ENCODE measurements at places on chromosomes 2 and 18.

DNA sequence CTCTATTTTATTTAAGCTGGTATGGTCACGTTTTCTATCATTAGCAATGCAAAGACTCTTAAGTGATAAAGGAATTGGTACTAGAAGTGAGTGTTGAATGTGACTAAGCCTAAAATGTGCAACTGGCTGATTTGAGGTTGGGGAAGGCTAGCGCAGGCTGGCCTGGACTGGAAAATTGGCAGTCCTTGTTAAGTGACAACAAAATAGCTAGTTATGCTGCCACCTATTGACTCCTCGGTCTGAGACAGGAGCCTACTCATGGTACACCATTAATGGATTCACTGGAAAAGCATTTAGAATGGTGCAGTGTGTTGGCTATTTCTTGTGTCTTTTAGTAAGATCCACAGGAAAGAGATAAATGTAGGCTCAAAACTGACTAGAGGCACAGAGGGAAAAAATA, 5.7 kb upstream of the WIPF1 start:
- DNase-seq = peak; percentile 63

- DNase-seq = no peak
These were observed 14.5 kb upstream of the ERMN start for GRCh38 chr2:157339965-157340655.

- DNase-seq = no peak
These were observed 253.5 kb downstream of the ACKR3 start for GRCh38 chr2:236823041-236823629.

GRCh38 chr2:231347081-231347480, 48.4 kb upstream of the B3GNT7 start:
- DNase-seq = no peak

DNA sequence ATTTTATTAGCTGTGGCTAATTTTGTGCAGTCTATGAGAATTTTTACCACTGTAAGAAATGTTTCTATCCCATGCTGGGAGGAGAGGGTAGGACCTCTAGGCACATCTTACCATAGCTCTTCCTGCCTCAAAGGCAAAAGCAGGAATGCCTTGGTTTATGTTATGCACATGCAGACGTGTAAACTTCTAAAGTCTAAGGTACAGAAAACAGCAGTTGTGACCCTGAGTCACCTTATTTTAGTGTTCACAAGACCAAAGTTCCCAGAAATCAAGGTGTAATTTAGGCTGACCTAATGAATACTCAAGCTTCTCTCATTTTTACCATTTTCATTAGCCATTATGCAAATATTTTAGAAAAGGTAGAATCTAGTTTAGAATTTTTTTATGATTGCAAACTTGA, 15.4 kb upstream of the WIPF1 start:
- DNase-seq = no peak

- DNase-seq = no peak
These were observed 3.5 kb downstream of the SNTG2 start for GRCh38 chr2:953975-954686.

GRCh38 chr2:47554311-47554905, 151.5 kb downstream of the MSH2 start:
- no peak for DNase-seq

DNA sequence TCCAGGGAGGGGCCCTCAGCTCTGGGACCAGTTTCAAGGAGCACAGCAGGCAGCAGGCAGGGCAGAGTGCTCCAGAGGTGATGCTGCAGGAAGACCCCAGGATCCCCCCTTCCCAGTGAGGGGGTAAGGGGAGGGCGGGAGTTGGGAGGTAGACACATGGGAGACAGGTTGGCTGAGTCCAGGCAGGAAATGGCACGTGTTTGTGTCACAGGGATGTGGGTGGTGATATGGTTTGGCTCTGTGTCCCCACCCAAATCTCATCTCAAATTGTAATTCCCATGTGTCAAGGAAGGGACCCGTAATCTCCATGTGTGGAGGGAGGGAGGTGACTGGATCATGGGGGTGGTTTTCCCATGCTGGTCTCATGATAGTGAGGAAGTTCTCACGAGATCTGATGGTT, 25.2 kb upstream of the OTOS start:
- DNase-seq = no peak

- no peak for DNase-seq
These were observed 334.5 kb downstream of the ARHGAP15 start for GRCh38 chr2:143463719-143464118.

DNA sequence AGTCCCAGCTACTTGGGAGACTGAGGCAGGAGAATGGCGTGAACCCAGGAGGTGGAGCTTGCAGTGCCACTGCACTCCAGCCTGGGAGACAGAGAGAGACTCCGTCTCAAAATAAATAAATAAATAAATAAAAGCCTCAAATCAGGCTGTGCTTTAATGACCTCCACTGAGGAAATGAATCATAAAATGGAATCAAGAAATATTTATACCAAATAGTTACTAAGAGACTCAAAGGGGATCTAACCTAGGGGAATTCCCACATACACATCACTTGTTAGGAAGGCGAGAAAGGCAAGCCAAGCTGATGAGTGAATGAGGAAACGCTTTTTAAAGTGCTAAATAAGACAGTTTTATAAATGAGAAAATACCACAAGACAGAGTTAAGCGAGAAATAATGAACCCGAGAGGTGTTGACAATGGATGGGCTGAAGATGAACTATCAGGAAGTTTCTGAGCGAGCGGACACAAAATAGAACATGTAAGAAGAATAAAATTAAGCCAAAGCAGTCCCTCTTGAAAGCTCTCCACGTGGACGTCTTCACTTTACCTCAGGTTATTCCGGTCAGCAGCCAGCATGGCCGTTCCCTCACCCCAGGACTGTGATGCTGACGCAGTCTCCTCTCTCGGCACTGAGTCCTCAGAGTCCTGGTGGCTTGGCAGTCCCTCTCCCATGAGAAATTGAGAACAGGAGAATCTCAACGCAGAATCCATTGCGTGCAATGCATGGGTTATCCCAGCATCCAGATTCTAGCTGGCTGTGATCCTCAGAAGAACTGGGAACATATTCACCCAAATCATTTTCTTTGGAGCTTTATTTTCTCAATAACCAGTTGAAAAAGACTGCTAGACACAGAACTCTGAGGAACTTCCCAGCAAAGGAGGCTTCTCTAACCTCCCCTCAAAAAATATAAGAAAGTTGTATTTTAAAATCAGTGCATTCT, 22.3 kb downstream of the PXDN start:
- DNase-seq = no peak

- no peak for DNase-seq
These were observed 10.3 kb downstream of the GALNT14 start for GRCh38 chr2:31127931-31128330.

DNA sequence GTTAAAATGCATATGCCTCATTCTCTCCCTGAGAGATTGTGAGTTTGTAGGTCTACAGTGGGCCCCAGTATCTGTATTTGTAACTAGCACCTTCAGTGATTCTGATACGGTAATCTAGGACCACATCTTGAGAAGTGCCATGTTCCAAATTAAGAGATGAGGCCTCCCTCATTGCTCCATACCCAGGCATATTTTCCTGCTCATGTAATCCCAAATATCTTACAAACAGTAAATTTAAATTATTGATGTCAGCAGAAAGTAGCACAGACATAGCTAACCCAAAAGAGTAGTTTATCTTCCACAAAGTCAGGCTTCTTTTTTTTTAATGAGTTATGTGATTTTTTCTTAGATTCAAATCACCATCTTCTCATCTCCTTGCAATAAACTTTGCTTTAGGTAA, 263.8 kb downstream of the SETBP1 start:
- no peak for DNase-seq

DNA sequence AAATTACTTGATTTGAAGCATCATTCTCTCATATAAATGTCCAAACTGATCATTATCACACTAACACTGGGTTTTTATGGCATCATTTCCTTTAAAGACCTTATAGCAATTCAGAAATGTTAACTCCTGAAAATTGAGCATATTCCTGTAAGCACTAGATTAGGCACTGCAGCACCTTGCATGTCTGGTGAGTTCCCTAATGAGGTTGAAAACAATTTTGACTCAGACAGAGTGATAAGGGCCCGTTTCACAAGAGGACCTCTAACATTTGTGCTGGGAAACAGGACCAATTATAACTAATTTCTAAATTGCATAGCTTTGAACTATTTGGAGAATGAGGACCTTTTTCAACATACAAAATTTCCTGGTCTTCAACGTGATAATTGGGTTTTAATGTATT, 69.9 kb downstream of the OSBPL6 start:
- DNase-seq = no peak

- no peak for DNase-seq
These were observed 321.9 kb upstream of the GALNT5 start for GRCh38 chr2:156935616-156936015.

DNA sequence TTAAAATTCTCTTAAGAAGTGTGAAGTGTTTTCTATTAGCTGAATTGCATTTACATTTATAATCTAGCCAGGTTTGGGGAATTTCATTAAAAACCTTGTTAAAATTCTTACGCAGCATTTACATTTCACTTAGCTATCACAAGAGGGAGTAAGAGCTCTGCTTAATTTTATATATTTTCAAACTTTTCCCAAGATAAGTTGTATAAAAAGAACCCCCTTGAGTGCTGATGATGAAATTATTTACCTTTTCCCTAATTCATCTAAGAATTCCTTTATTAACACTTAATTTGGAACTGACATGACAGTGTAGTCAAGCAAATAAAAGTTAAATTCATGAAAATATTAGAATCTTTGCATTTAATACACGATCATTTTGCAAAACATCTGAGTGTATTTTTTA, 54.2 kb upstream of the ZSWIM2 start:
- no peak for DNase-seq

DNA sequence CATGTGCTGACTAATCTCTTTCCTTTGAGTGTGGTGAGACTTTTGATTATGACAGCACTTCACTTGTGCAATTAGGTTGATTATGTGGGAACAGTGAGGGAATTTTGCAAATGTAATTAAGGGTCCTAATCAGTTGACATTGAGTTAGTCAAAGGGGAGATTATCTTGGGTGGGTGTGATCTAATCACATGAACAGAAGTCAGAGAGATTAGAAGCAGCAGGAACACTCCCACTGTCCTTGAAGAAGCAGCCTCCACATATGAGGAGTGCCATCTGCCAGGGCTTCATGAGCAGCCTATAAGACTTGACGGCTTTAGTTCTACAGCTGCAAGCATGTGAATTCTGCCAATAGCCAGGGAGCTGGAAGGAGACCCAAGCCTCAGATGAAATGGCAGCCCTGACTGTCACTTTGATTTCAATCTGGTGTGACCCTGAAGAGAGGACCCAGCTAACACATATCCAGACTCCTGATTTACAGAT, 89.4 kb upstream of the APCDD1 start:
- no peak for DNase-seq

- DNase-seq = no peak
These were observed 53.9 kb downstream of the ANKRD44 start for GRCh38 chr2:197256547-197257170.

DNA sequence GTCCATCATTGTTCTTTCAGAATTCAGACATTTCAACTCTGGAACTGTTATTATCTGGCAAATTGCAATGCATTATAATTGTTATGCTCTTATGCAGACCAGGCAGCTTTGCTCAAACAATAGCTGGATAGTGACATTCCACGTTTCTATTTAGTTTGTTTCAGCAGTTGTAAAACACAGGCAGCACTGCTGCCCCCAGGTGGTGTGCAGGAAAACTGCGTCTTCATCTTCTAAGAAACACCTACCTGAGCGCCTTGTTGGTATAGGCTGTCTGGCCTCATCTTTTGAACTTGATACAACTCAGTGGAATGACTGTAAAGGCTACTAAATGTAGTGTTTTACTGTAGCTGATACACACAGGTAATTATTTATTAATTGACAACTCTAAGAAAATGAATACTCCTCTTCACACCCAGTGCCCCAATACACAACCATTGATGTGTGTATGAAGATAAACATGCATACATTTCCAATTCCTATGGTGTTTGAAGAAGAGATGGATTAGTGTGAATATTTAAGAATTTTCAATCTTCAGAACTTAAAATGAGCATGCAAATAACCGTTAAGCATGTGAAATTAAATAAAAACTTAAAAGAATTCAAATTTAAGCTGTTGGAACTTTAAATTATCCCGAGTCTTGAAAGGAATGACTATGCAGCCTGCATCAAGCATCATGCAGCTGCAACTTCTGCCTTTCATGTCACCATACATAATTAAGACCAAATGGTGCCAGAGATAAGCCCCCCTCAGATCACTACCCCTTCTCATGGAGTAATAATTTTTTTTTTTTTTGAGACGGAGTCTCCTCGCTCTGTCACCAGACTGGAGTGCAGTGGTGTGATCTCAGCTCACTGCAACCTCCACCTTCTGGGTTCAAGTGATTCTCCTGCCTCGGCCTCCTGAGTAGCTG, 85.6 kb downstream of the CD8B2 start:
- no peak for DNase-seq

DNA sequence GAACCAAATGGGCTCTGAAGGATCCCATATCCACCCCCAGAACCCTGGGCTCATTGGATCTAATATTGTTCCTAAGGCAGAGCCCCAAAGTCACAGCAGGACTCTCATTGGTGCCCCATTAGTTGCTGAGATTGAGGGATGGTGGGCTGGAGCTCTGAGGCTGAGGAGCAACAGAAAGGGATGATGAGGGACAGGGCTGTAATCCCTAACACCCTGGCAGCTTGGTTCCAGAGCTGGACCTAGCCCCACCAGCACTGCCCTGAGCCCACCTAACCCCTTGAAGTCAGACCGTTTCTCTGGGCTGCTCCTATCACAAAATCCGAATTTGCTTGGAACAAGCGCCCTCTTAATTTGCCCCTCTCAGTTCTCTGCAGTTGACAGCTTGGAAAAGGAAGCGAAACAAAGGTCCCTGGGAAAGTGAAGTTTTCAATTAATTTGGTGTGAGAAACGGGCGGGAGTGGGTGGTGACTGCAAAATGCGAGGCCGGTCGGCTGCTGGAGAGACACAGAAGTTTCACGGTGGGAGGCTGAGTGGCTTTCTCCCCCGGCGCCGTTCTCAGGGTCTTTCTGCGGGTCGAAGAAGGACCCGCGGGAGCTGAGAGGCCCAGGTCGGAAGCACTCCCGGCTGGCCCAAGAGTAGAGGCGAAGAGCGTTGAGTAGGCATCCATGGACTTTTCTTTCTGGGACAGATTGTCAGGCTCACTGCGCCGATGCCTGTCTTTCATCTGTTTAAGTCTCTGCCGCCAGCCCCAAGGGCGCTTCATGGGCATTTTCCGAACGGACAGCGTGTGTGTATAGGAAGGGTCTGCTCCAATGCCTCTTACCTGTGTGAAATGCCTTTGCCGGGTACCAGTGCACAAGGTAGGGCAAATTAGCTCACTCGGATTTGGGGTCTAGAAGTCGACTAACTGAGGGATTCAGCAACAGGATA, 927 bp upstream of the HOXD13 start:
- DNase-seq = no peak

DNA sequence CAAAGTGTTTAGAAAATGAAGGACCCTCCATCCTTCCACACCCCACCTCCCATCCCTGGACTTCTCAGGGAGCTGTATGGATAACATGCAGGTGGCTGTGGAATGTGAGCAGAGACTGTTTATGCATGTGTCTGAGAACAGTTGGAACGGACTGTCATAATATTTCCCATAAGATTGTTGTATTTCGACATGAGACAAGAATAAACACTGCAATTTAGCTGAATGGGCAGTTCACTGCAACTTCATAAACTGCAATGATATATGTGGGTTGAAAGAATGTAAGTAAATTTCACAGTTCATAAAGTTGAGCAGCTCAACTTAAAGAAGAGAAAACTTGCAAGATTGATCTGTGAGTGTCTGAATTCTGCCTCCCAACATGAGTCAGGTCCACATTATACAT, 74.6 kb downstream of the MEP1B start:
- no peak for DNase-seq

GRCh38 chr2:158603205-158603604, 146.5 kb downstream of the PKP4 start:
- DNase-seq = no peak
